Heart right ventricle (tissue), 16 donors: ENCODE measurements at places on chromosomes 5 and 9.

DNA sequence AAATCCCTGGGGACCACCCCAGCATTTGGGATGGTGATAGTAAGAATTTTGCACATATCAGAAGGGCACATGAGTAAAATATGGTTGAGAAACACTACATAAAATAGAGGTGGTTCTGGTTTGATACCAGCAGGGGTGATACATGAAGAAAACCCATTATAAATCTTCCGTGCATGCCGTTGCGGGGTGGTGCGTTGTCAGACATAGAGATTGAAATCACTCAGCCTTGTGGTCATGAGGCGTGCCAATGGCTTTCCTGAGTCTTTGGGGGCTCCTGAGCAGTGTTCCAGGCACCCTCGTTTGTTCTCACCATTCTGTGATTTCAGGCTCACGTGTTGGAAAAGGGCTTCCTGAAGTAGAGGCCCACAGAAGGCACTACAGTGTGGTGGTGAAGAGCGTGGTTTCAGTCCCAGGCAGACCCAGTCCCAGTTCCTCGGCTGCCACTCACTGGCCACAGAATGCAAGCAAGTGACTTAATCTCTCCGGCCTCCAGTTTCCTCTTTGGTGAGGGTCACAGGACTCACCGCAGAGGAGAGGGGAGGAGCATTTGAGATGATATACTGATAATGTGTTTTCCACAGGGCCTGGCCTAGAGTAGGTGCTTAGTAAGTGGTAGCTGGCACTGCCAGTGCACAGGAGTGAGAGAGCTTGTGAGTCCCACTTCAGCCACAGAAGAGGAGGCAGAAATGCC is 20.5 kb upstream of the GLRX start:
- H3K27ac ChIP-seq: peak overlapping the region; percentile 20
- no peaks in the 10 kb centered on the region for H3K27me3 ChIP-seq
- DNase-seq: peak; percentile 67

GRCh38 chr5:14901462-14902051 is 30.0 kb upstream of the ANKH start:
- H3K4me3 ChIP-seq: no peak overlapping the region
- H3K36me3 ChIP-seq: no peaks in the 10 kb centered on the region
- no peaks in the 10 kb centered on the region for H3K27me3 ChIP-seq
- peaks cover 21% of the 10 kb centered on the region for H3K4me1 ChIP-seq
- H3K27ac ChIP-seq: peak overlapping the region; percentile 81
- no peak for DNase-seq

GRCh38 chr5:85681871-85682270 is 935.9 kb upstream of the COX7C start:
- H3K4me1 ChIP-seq: no peaks in the 10 kb centered on the region
- no peak overlapping the region for H3K4me3 ChIP-seq
- DNase-seq: no peak

GRCh38 chr5:95913663-95914062 is 48.0 kb downstream of the ELL2 start:
- peaks cover 27% of the 10 kb centered on the region for H3K4me1 ChIP-seq
- DNase-seq: no peak
- H3K27ac ChIP-seq: no peak overlapping the region

DNA sequence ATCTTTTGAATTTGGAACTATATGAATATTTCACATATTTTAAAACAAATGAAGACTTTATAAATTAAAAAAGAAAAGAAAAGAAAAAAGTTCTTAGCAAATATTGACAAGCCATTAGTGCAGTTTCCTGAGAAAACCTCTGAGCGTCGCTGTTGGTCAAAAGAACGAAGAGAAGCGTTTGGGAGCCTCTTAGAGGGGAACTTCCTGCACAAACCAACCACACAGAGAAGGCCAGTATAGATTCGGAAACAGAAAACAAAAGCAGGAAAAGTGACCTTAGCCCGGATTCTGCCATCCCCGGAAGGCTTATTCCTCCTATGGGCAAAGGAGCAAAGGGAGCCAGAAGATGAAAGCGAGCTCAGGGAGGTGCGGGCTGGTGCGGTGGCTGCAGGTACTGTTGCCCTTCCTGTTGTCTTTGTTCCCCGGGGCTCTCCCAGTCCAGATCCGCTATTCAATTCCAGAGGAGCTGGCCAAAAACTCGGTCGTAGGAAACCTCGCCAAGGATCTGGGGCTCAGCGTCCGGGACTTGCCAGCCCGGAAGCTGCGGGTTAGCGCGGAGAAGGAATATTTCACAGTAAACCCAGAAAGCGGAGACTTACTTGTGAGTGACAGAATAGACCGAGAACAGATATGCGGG is at the start of gene PCDHGB2:
TSS of gene PCDHGB2 (plus strand) at position 205 of the 637 bp plus-strand sequence. CDS start at position 347, 142 bp downstream.
- H3K27me3 ChIP-seq: no peaks in the 10 kb centered on the region
- DNase-seq: no peak
- H3K4me1 ChIP-seq: no peaks in the 10 kb centered on the region
- no peaks in the 10 kb centered on the region for H3K36me3 ChIP-seq

GRCh38 chr9:99430301-99430700 is 208.2 kb downstream of the SEC61B start:
- no peak overlapping the region for H3K4me3 ChIP-seq
- DNase-seq: no peak
- H3K27me3 ChIP-seq: no peaks in the 10 kb centered on the region
- no peak overlapping the region for H3K27ac ChIP-seq
- H3K4me1 ChIP-seq: peaks cover 12% of the 10 kb centered on the region

- H3K36me3 ChIP-seq: no peaks in the 10 kb centered on the region
- H3K4me3 ChIP-seq: no peak overlapping the region
- DNase-seq: no peak
- H3K4me1 ChIP-seq: no peaks in the 10 kb centered on the region
- H3K27ac ChIP-seq: peak overlapping the region; percentile 41
- no peaks in the 10 kb centered on the region for H3K27me3 ChIP-seq
These were observed 712.2 kb upstream of the SEMA6A start for GRCh38 chr5:117286813-117287212.

DNA sequence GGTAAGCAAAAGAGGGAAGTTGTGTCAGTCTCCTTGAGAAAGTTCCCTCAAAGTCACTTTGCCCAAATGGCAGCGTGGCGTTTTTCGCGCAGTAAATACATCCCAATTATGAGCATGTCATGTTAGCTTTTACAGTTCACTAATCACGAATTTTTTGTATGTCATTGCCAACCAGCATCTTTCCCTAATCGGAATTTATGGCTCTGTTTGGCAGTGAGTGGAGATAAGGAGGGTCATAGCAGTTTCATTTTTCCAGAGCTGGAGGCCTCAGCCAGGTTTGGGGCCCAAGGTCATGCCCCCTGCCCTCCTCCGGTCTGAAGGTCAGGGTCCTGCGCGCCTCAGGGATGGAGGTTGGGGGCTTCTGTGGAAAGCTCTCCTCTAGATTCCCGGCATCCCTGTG is 50.1 kb downstream of the C5orf15 start:
- no peaks in the 10 kb centered on the region for H3K27me3 ChIP-seq
- no peaks in the 10 kb centered on the region for H3K4me1 ChIP-seq
- H3K4me3 ChIP-seq: no peak overlapping the region

GRCh38 chr5:33297760-33298216 is 143.0 kb upstream of the TARS1 start:
- no peak overlapping the region for H3K27ac ChIP-seq
- H3K27me3 ChIP-seq: no peaks in the 10 kb centered on the region
- H3K4me1 ChIP-seq: peaks cover 6% of the 10 kb centered on the region
- DNase-seq: no peak

GRCh38 chr5:172952034-172952511 is 7.2 kb upstream of the RPL26L1 start:
- H3K36me3 ChIP-seq: no peaks in the 10 kb centered on the region
- no peaks in the 10 kb centered on the region for H3K27me3 ChIP-seq
- DNase-seq: no peak
- no peak overlapping the region for H3K4me3 ChIP-seq

DNA sequence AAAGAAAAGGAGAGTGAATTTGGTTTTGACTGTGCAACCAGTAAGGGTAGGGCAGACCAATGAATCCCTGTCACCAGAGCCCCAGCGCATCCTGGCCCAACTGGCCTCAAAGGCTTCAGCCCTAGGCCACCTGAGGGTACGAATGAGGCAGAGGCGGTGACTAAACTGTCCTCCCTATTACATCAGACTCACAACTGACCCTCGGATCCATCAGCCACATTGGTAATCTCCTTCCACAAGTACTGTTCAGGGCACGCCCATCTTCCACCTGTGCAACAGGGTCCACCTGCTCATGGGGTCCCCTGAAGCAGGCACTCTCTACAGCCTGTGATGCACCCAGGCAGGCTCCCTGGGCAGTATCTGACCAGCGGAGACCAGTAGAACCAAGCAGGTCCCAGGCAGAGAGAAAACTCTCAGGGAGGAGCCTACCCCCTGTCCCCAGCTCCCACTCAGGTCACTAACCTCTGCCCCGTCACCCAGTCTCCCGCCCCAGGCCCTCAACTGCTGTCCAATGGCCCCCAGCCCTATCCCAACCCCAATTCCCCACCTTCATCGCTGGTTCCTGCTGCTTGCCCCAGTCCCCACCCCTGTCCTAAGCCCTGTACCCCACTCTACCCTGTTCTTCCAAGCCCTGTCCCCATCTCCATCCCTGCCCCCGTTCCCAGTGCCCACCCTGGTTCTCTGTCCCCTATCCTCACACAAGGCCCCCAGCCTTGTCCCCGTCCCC is 904 bp downstream of the EDF1 start:
- H3K36me3 ChIP-seq: peaks cover 3% of the 10 kb centered on the region
- H3K4me3 ChIP-seq: peak overlapping the region; percentile 72
- H3K4me1 ChIP-seq: peaks cover 15% of the 10 kb centered on the region
- H3K27me3 ChIP-seq: no peaks in the 10 kb centered on the region
- no peak for DNase-seq

DNA sequence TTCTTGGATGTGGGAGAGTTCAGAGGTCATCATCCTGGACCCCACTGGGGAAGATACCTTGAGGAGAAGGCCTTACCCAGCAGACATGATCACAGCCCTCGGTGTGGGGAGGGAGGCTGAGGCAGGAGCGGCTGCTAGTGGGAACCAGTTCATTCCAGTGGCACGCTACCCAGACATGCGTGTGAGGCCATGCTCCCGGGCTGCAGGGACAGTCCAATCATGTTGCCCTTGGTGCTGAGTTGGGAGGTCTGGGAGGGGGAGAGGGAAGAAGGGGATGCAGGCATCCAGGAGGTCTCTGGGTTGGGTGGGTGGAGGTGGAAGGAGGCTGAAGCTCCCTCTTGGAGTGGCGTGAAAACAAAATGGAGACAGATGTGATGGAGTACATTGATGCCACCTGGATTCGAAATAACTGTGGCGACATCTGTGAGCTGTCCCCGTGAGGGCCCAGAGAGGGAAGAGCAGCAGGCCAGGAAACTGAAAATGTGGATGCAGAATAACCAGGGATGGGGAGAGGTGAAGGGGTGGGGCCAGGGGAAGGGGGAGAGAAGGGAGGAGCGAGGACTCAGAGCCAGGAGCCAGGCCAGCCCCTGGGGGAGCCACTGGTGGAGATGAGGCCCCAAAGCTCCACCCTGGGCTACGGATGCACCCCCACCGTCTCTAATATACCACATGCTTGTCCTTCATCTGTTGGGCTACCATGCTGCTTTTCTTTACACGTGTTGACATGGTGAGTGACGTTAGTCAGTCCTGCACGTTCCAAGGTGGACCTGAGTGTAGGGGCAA is 16.2 kb downstream of the NDUFS6 start:
- H3K36me3 ChIP-seq: peaks cover 14% of the 10 kb centered on the region
- no peak overlapping the region for H3K27ac ChIP-seq

DNA sequence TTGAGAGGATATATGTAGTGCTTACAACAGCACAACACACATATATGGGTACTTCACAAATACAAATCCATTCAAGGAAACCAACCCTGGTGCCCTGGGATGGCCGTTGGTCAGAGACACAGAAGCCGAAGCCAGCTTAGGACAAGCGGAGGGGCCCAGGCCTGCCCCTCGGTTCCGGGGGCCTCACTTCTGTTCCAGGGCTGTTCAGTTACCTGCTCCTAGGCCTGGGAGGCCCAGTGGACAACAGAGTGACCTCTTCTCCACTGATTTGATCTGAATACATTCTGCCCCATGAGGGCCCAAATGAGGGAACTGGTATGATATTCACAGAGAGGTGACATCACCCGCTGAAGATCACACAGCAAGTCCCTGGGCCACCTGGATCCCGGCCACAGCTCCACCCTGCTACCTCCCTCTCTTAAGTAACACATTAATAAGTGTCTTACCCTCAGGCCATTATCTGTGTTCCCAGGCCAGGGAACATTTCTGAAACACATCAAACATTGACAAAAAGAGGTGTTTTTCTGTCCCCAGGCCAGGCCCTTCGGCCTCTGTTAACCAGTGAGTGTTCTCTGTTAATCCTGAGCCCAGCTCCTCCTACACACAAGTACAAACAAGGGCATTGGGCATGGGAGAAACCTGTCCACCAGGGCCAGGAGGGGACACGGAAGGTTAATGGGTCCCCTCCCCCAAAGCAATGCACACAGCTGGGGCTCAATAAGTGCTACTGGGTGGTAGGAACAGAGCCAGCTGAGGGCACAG is 4.5 kb upstream of the GRHPR start:
- H3K36me3 ChIP-seq: no peaks in the 10 kb centered on the region
- H3K27me3 ChIP-seq: no peaks in the 10 kb centered on the region
- no peak overlapping the region for H3K27ac ChIP-seq
- no peak for DNase-seq
- H3K4me1 ChIP-seq: peaks cover 5% of the 10 kb centered on the region

- peak overlapping the region; percentile 63 for H3K27ac ChIP-seq
- H3K4me3 ChIP-seq: no peak overlapping the region
- no peaks in the 10 kb centered on the region for H3K27me3 ChIP-seq
These were observed 12.2 kb downstream of the KLF9 start for GRCh38 chr9:70402213-70402612.

DNA sequence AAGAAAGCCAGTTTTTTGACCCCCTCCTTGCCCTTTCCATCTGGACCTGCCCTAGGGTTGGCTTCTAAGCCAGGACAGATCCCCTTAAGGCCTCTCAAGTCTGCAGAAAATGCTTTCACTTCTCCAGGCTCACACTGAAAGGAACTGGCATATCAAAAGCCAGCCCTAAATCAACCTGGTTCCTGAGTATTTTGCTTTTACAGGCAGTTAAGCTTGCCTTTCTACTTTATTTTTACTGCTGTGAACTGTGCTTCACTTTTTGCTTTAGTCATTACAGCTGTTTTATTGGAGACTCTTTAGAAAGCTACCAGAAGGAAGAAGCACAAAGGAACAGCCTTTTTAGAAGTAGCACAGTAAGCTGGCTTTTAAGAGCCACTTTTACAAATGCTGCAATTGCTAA is 5.0 kb downstream of the TARS1 start:
- no peaks in the 10 kb centered on the region for H3K27me3 ChIP-seq
- peak overlapping the region; percentile 1 for H3K27ac ChIP-seq
- H3K4me3 ChIP-seq: no peak overlapping the region
- no peaks in the 10 kb centered on the region for H3K4me1 ChIP-seq
- H3K36me3 ChIP-seq: peaks cover 52% of the 10 kb centered on the region
- DNase-seq: no peak

DNA sequence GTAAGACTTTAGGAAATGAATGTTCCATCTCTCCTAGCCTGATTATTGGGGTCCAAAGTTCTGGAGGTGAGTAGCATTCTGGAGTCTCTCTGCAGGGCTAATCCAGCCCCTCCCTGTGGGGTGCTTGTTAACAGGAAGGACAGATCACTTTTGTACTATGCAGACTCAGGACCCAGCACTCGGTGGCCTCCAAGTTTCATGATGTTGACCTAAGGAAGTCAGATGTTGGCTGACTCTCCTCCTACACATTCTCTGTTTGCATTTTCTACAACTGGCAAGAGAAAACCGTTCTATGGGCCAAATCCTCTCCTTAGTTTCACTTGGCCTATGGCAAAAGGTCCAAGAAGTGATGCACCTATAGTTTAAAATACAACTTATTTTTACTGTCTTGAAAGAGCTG is 5.5 kb upstream of the PDE8B start:
- no peaks in the 10 kb centered on the region for H3K36me3 ChIP-seq
- peaks cover 9% of the 10 kb centered on the region for H3K27me3 ChIP-seq
- H3K4me1 ChIP-seq: no peaks in the 10 kb centered on the region
- H3K27ac ChIP-seq: no peak overlapping the region
- no peak for DNase-seq

- no peak overlapping the region for H3K27ac ChIP-seq
- H3K27me3 ChIP-seq: no peaks in the 10 kb centered on the region
- H3K4me1 ChIP-seq: peaks cover 19% of the 10 kb centered on the region
- H3K36me3 ChIP-seq: peaks cover 32% of the 10 kb centered on the region
- DNase-seq: no peak
These were observed 91.9 kb downstream of the EHMT1 start for GRCh38 chr9:137710704-137711103.
